Caudate nucleus (tissue), 63 donors: ENCODE measurements at places on chromosomes 2 and 18.

DNA sequence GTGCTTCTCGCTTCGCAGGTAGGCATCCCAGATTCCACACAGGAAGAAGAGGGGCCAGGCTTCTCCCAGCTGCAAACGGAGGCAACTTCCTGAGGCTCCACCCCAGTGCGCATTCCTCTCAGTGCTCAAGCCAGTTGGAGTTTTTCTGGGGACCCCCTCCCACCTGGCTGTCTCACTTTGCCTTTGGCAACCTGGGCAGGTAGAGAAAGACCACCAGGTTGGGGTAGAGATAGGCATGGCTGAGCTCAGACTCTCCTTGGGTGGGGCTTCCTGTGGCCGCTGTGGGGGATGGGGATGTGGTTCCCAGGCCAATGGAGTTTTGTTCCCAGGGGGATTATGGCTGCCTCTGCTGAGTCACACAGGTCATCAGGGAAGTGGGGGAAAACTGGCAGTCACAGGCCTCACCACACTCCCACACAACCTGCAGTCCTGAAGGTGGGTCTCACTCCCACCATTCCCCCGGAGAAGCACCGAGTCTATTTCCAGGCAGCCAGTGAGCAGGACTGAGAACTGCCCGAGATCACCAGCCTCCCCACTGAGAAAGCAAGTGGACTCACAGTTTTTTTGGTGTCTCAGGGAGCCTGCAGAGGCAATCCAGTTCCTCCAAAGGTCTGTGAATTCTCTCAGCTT, 38.1 kb downstream of the SLC39A10 start:
- no peak for DNase-seq

GRCh38 chr2:28869494-28870145, 489 bp downstream of the TRMT61B start:
- DNase-seq = no peak

DNA sequence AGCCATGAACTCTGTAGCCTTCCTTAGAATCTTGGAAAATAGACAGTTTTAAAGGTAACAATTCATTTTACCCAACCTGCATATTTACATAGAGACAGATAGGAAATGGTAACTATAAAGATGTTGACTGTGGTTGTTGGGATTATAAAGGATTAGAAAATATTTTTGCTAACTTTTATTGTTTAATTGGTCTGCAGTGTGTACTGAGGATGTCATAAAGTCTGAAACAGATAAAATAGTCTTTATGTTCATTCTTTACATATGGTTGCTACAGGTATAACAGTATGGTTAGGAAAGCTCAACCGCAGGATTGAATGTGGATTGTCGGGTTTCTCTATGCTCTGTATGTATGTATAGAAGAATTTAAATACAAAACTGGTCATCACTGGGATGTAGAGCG, 7.3 kb upstream of the DTNA start:
- DNase-seq = no peak

- no peak for DNase-seq
Observed at GRCh38 chr2:1429895-1430294, 16.6 kb downstream of the TPO start.

DNA sequence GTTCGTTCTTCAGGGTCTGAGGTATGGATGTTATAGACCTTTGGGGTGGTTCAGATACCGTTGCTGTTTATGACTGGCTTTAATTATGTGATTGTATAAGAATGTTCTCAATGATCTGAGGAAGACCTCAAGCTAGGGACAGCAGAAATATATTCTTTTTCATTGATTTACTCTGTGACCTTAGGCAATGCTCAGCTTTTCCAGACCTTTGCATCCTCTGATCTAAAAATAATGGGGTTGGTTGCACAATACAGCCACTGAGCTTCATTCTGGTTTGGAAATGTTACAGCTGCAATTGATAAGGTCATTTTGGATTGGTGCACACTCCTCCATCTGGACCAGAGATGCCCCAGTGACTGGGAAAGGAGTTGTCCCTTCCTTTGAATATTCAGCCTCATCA, 17.2 kb upstream of the CABYR start:
- no peak for DNase-seq

DNA sequence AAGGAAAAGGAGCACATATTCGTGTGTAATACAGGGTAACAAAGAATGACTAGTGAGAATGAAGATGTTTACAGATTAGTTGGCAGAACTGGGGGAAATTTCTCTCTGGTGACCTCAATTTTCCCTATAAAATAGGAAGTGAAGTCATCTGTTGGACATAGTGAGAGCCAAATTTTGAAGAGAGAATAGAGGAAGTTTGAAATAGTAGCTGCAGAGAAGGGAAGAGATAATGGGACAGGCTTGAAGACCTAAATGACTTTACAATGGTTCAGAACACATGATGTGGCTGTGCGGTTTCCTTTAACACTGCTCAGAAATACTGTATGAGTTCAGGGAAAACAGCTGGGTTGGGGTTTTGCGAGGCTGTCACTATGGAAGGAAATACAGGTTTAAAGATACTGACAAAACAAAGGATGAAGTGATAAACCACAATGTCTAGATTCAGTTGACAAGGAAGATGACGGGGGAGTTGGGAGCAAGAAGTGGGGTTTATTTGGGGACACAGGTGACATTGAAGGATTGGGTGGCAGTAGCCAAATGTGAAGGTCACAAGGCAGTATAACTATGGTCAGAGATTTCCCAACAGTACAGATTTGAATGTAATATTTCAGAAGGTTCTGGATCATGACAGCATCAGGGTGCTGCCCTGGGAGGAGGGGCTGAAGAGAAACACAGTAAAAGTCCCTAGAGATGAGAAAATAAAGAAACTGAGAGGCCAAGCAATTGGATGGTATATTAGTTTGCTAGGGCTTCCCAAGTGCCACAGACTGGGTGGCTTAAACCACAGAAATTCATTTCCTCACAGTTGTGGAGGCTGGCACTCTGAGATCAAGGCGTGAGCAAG, 82.6 kb upstream of the TANK start:
- no peak for DNase-seq

GRCh38 chr2:119372778-119373568, 6.2 kb downstream of the DBI start:
- DNase-seq = no peak

GRCh38 chr18:74480149-74480651, 16.0 kb upstream of the CNDP2 start:
- no peak for DNase-seq

DNA sequence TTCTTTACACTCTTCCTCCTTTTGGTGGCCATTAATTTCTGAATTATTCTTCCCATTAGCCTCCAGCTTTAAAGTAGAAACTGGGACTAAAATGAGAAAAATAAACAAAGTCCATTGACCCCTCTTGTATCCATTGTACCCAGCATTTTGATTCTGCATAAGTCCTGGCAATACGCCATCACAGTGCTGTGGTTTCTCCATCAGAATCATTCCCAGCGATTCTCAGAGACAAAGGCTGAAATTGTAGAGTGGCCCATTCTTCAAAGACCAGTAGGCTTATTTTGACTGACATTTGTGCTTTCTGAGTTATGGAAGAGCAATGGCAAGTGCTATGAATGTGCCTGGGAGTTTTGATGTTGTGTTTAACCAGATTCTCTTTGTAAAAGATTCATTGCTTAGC, 199.3 kb upstream of the GALNT5 start:
- no peak for DNase-seq

- no peak for DNase-seq
Observed at GRCh38 chr2:86364894-86365293, 27.5 kb upstream of the REEP1 start.

- no peak for DNase-seq
Observed at GRCh38 chr2:160491911-160492371, 1.7 kb downstream of the RBMS1 start.

- no peak for DNase-seq
Observed at GRCh38 chr2:75102011-75102410, 97.3 kb downstream of the TACR1 start.

GRCh38 chr18:67924656-67925055, 408.1 kb upstream of the DSEL start:
- DNase-seq = no peak

DNA sequence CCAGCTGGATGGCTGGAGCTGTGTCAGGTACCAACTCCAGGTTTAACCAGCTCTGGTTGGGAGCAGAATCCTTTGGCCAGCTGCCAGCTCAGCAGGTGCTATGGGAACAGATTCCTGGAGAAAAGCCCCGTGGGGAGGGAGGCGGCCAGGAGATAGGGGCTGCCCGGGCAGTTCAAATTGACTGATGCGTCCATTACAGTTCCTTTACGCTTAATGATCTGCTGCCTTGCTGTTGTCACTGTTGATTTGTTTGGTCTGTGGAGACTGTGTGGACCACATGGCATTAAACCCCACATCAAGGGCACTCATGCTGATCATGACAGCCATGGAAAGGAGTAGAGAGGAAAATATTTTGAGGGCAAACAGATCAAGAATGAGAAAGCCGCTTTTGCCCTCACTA, 200.0 kb downstream of the TSN start:
- DNase-seq = no peak

DNA sequence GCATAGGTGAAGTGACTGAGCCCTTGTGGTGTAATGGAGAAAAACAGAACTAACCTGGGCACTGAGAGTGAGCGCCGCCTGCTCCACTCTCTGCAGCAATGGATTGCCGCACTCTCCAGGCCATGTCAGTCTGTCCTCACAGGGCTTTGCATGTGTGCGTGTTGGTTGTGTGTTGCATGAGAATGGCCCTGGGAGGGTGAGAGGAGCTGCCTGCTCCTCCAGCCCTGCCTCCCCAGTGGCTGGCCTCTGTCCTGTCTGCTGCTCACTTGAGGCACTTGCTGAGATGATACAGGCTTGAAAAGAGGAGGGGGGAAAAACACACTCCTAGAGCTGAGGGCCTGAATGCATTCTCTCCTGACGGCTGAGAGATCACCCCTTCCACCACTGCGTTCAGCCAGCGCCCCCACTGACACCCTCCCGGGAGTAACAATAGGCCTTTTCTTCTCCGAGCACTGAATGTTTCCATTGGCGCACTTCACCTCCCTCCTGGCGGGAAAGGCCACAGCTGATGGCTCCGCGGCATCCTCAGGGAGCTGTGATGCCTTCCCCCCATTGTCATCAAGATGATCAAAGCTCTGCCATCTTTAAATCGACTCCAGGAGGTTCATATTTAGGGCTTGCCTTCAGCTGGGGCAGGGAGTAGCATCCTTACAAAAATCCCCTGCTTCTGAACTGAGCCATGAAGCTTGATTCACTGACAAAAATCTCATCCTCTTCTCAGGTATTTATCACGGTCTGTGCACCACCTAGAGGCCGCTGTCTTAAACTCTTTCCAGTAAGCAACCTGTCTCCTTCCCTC, 49.9 kb upstream of the DAPL1 start:
- DNase-seq = peak; percentile 75

GRCh38 chr2:101509499-101510284, 34.8 kb upstream of the RFX8 start:
- no peak for DNase-seq

DNA sequence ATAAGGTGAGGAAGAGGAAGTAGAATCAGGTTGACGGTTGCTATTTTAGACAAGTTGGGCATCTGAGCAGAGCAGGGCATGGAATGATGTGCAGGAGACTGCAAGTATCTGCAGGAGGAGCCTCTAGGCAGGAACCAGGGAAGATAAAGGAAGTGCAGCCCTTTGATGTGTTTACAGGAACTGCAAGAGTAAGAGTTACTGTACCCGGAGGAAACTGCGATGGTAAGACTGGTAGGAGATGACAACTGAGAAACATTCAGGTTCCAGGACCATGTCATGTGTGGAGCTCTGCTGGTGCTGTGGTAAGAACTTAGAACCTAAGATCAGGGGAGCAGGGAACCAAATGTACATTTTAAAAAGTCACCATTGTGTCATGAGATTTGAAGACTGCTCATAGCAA, 134.3 kb upstream of the STON1 start:
- no peak for DNase-seq

- no peak for DNase-seq
Observed at GRCh38 chr2:134362152-134362668, 108.3 kb downstream of the MGAT5 start.

DNA sequence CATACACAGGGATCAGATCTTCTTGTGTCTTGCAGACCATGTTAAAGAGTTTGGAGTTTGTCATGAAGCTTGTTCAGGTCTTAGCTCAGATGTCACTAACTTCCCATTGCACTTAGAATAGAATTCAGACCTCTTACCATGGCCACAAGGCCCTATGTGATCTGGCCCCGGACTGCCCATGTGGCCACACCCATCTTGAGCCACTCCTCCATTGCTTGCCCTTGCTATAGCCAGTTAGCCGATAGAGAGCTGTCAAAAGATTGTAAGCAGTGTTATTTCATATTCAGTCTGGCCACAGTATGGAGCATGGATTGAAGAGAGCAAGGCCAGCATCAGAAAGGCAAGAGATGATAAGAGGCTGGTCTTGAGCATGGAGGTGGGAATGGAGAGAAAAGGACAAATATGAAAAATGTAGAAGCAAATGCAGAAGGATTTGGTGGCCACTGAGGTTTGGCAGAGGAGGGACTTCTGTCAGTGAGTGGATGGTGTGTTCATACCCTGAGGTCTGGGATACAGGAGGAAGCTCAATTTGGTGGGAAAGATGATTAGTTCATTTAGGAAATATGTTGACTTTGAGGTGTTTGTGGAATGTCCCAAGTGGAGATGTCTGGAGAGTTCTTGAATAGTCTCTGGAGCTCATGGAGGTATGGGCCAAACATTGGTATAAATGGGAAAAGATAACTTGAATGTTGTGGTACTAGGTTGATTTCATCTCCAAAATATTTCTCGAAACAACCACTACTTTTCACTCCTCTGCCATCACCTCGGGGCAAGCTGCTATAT, 10.6 kb downstream of the DGUOK start:
- DNase-seq = no peak

DNA sequence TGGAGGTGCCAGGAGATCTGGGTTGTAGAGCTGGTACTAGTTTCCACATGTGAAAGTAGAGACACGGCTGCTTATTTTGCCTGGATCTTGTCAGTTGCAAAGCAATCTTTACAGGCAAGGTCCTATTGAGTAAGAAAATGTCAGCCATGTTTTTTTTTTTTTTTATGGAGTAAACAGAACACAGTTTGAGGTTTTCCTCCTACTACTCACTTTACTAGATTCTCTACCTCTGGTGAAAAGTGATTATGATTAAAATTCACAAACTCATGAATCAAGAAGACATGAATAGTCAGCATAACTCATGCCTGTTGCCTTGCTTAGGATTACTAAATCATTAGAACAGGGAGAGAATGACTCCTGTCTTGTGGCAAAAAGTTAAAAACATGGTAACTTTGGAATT, 70.1 kb upstream of the PNPT1 start:
- no peak for DNase-seq

GRCh38 chr18:54149078-54149697, 75.3 kb downstream of the MBD2 start:
- DNase-seq = no peak

GRCh38 chr18:657311-658000, at the start of gene TYMS:
Gene TYMS, plus strand, starts transcription at chr18:657653. Its CDS starts 90 bp downstream, at chr18:657743.
- no peak for DNase-seq
